ENCODE measurements at places on chromosomes 16 and 17.

GRCh38 chr17:76536511-76537287 lies 810 bp downstream of the CYGB start:
- DNase-seq, result no peak

GRCh38 chr16:4327386-4328045 lies 11.6 kb downstream of the GLIS2 start:
- no peak for DNase-seq

DNA sequence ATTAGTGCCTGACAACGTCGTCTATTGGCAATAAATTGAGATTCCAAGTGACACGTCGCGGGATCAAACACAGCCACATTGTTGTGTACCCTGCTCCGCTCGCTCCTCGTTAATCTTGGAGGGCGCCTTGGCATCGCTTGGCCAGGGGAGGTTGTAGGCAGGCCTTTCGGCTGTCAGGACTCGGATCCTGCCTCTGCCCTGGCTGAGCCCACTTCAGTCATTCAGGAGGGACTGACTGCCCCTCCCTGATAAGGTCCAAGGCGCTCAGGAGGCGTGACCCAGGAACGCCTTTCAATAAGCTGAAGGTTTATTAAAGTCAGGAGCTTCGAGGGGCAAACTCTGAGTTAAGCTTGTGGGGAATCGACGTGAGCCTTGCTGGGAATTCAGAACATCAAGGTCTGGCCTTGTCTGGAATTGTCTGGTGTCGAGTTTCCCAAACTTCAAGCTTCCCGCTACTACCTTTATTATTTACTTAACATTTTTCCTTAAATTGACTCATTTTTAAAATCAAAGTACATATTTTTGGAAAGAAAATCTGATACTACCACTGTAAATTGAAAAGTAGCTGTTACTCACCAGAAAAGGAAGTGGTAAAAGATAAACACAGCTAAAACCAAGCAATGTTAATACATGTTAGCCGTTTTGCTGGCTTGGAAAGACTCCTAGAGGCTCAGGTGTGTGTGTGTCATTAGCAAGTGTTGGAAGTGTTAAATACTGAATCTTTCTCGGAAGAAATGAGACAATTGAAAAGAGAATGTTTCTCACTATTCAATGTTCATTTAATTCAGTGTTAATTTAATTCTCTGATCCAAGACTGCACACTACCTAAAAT lies 5.3 kb upstream of the IRX3 start:
- DNase-seq, result no peak

- no peak for DNase-seq
These were observed 9.0 kb upstream of the CLEC18A start for GRCh38 chr16:69942099-69942491.

DNA sequence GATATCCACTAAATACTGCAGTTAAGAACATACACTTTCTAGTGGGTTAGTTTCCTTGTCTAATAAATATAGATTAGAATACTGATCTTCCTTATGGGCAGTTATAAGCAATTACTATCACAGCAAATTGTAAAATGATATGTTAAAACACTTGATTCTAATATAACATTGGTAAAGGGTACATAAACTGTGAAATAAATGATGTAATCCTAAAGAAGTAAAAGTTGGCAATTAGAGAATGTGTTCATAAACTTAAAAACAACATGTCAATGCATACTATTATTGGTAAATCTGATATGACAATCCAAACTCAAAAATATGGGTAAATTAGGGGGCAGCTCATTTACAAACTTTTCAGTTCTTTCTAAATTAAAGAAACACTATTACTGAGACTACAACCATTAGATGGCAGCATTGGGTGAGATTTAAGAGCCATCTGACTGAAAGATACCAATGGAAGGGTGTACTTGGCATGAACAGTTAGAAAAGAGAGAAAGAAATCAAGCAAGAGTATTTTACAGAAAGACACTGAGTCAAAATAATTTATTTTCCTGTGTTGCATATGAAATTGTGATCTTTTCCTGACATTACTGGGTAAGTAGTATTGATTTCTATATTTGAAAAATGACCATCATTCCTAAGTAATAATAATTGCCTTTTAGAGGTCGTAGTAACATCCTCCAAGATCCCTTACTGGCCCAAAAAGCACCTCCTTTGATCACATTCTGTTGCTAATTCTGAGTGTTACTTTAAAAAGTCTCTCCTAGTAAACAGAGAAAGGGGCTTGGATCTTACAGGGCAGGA lies 119.6 kb downstream of the SPAG9 start:
- peak; percentile 74 for DNase-seq

DNA sequence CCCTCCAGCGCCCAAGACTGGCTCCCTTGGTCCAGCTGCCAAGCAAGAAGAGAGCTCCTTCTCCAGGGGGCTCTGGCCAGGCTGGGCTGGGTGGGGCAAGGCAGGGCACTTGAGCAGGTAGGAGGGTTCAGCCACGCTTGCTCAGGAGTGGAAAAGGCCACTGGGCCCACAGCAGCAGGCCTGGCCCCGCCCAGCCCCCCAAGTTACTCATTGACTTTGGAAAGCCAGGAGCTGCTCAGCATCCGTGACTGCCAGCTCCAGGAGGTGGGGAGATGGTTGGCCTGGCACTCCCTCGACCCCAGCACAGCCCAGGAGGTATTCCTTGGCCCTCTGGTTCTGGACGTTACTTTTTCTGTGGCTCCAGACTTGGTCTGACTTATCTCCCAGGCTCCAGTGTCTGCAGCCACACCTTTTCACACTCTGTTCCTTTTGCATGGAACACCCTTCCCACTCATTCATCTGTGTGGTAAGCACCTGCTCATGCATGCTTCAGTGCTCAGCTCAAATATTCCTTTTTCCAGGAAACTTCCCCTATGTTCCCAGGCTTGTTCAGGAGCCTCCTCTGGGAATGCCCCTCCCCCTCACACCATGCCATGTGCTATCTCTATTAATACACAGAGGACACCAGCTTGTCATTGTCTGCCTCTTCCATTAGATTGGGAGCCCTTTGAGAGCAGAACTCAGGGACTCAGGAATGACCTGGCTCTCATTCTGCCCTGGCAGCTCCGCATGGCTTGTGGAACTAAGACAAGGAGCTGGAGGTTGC lies at the start of gene CDH16:
CDH16 (minus strand) TSS at position 83 of the 766 bp plus-strand sequence. CDS start 820 bp downstream, outside the sequence.
- no peak for DNase-seq

DNA sequence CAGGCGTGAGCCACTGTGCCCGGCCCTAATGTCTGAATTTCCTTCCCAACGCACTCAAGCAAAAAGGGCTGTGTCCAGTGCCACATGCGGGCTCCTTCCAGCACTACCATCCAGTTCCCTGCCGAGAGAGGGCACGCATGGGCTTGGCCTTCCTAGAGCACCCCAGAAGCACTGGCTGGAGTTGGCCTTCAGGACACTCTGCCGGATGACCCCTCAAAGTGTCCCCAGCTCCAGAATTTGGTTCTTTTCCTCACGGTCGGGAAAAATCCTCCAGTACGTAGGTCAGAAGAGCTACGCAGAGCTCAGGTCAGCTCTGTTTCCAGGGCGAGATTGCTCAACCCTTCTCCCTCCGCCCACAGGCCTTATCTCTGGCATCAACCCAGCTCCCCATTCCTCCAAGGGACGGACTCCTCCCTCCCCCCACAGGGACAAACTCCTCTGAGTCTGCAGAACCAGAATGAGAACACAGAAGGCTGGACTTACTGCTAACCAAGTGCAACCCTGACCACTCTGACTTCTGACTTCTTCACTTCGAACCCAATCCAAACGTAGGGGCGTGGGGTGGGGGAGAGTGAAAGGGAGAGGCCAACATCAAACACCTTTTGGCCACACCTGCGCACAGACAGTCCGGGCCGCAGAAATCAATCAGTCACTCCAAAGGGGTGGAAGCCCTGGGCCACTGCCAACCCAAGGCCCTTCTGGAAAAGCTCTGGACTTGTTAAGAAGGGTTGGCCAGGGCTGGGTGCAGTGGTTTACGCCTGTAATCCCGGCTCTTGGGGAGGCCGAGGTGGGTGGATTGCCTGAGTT lies 3.6 kb downstream of the CDC42EP4 start:
- DNase-seq, result peak; percentile 53

- peak; percentile 55 for DNase-seq
These were observed 189.4 kb downstream of the RAB11FIP4 start for GRCh38 chr17:31580706-31581490.

DNA sequence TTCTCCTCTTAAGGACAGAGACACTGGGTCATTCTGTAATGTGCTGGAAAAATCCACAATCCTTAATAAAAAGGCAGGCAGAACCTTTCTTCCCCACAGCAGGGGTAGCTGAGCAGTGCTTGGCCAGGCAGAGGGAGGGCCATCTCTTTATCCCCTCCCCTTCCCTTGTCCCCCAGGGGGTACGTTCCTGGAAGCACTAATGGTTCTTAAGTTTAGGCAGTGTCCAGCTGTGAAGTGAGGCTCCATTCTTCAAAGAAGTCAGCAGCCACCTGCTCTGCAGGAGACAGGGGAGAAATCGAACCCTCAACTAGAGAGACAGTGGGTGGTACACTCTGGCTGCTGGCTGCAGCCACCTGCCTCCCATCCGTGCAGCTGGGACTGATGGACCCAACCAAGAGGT lies 533.9 kb upstream of the CDH11 start:
- no peak for DNase-seq

DNA sequence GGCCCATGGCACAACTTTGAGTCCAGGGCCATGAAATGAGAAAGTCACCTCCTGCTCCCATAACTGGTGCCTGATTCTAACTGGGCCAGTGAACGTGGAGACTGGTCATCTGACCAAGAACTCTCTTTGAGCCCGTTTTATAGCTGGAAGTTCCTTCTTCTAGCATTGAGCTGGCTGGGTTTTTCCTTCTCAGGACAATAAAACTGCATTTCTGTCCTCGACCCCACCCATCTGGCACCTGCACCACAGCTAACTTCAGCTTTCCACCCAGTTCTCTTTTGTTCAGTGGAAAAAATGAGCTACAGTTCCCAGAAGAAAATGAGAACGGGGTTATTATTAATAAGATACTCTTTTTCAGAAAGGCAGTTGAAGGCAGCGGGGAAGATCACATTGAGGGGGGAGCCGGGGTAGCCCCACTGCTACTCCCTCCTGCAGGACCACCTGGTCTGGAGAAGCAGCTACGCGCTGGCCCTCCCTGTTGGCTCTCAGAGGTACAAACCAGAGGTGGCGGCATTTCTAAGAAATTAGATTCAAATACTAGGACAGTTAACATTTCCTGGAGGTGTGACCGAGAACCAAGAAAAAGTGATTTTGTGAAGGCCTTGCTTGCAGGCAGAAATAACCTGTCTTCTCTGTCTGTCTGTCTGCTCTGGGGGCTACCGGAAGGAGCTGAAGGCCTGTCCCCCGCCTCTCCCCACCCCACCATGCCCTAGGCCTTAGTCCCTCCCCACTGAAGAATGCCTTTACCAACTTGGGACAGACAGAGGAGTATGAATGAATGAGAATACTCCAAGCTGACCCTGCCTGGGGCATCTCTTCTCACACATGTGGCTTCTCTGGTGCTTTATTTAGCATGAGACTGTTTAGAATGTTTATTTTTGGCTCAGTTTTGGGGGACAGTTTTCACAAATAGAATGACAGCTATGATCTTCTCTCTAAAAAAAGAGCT lies 123.9 kb downstream of the XYLT1 start:
- no peak for DNase-seq

DNA sequence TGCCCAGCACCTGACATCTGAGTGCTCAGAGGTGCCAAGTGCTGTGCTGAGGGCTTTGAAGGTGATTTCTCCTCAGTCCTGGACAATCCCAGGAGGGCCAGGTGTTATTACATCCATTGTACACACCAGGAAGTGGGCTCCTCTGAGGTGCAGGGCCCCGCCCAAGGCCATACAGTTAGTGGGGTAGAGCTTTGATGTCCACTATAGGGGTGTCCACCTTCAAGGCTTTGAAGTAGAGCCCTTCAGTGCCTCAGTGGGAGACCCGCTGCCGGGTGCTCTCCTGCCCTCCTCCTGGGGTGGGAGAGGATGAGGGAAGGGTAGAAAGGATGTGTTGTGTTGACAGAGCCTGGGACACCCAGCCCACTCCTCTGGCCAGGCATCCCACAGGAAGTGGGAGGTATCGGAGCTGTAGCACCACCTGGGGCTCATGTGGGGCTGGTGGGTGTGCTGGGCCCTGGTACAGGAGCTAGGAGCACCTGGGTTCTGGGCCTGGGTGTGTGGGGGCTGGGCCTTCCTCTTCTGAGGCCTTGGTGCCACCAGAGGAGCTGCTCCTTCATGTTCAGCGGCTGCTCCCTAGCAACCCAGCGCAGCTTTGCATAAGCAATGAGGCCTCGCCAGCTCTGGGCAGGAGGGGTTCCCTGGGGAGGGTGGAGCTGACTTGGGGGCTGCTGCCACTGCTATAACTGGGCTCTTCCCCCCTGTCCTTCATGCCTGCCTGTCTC lies 7.4 kb downstream of the LASP1 start:
- no peak for DNase-seq

- DNase-seq, result peak; percentile 71
These were observed 1.1 kb upstream of the GIT1 start for GRCh38 chr17:29590411-29591145.

DNA sequence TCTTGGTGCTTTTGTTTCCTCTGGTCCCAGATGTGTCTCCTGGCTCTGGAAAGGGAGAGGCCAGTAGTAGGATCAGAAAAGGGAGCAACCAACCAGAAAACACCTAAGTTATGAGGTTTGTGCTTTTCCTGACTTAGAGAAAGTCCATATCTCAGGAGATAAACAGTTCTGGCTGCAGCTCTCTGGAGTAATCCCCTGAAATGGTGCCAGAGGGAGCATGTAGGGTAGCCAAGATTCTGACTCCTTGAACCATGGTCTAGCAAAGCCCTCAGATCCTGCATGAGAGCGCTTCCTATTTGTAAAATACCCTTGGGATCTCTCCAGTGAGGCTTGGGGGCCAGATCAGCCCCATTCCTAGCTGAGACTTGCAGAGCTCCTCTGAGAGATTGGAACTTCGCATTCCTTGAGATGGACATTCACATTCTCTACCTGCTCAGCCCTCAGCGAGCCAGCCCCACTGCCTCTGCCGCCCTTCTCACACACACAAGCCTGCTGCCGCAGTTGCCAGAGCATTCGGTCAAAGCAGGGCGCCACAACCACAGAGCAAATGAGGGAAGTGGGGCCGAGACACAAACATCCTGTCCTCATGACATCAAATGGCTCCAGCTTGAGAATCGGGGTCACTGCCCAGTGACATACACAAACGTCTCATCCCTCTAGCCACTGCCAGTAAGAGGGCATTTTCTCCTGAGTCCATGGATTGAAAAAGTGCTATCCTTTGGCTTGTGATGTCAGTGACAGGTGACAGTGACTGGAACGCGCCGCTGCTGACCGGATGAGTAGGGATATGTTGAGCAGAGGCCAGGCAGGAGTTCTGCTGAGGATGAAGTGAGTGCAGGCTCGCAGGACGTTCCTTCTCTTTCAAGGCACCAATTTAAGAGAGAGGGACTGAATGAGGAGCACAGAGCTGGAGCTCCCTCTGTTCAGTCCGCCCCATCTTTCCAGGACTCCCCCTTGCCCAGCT lies 5.0 kb downstream of the ABHD15 start:
- no peak for DNase-seq

Measured in fibroblast of skin of scalp (primary cell).